ENCODE measurements at places on chromosomes 6 and 20.

- no peak for DNase-seq
Observed at GRCh38 chr6:170033666-170034065, 257.2 kb downstream of the DLL1 start.

DNA sequence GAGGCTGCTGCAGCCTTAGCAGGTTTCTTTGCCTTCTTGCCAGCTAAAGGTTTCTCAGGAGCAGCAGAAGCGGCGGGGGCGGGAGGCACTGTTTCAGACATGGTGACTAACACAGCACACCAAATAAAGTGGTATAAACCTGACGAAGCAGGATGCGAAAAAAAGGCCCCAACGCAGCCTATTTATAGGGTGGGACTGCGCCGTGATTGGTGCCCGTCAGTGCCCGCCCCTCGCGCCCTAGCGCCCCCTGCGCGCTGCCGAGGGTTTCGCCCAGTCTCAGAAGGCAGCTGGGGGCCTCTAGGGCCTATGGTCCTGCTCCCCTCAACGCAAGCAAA is 55.0 kb downstream of the TRIM38 start:
- DNase-seq = peak; percentile 46

- DNase-seq = no peak
Observed at GRCh38 chr6:87914637-87915395, 132.8 kb upstream of the SPACA1 start.

- DNase-seq = no peak
Observed at GRCh38 chr6:32843331-32843978, 392 bp downstream of the PSMB8 start.

DNA sequence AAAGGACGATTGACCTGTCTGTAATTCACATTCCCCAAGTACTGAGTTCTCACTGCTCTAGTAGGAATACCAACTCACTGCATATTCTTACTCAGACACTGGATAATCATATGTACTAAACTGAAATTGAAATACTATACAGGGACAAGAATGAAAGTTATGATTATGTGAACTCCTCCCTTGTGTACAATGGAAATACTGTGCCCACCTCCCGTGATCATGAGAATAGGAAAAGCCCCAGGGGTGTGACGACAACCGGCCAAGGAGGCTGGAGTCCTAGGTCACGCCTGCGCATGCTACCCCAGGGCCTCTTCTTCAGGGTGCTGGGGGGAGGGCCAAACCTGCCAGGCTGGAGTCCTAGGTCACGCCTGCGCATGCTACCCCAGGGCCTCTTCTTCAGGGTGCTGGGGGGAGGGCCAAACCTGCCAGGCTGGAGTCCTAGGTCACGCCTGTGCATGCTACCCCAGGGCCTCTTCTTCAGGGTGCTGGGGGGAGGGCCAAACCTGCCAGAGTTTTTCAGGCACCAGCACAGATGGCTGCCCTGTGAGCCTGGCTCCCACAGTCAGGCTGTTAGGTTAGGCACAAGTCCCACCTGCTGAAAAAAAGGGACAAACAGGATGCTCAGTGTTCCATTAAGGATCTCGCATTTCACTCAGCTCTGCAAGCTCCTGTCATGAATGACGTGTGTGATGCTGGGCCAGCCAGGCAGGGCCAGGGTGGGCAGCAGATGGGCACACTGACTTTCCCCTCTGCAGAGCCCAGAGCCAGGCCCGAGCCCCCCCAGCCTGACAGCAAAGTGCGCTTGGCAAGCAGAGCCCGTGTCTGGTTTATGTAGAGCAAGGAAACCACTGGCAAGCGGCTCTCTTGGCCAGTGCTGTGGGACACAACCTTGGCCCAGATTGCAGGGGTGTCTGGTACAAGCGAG is 107.7 kb downstream of the FOXF2 start:
- DNase-seq = no peak

DNA sequence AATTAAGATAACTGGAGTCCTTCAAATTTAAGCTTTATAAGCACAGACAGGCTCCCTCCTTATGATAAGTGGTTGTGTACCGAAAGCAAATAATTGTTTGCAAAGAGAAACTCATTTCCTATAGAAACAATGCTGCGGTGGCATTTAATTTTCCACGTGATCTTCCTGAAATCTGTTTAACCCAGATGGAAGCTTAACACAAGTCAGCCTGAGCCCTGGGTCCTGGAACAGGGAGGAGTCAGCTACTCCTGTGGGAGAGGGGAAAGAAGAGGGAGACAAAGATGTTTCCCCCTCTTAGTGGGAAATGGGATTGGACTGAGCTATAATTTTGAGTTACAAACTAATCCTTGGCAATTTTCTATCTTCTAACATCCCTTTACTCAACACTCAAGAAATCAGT is 136.5 kb downstream of the ELOVL4 start:
- no peak for DNase-seq

DNA sequence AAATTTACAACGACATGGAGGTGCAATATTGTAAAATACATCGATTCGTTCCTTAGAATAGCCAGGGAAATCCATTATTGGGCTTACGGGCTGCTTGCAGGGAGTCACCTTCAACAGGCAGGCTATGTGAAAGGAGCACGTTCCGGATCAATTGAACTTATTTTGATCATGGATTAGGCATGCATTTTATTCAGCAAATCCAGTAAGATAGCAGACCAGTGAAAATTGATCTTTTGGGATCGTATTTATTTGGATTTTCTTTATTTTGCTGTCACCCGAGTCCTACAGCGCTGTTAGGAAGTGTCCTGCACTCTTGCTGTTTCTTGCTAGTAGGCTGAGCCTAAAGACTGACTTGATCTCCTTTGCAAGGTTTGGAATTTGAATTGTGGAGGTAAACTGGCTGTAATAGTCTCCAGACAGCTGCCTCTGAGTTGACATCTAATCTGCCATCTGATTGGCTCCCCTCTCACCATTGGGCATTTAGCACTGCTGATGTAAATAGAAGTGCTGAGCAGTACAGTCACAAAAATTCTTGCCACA is 3.0 kb downstream of the ARID1B start:
- peak; percentile 81 for DNase-seq

GRCh38 chr6:17640477-17640917 is 40.4 kb downstream of the FAM8A1 start:
- no peak for DNase-seq

DNA sequence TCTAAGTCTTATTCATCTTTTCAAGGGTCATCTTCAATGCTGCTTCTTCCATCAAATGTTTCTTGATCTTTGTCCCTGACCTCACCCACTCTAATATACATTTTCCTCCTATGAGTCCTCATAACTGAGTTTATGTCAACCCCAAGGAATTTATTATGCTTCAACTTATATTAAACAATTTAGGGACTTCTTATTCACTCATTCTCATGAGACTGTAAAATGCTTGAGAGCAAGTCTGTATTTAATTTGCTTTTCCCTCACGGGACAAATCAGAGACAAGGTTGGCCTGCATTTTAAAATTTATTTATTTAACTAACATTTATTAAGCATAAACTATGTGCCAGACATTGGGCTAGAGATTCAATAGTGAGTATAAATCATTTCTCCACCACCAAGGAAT is 312.0 kb upstream of the NT5E start:
- DNase-seq = no peak

DNA sequence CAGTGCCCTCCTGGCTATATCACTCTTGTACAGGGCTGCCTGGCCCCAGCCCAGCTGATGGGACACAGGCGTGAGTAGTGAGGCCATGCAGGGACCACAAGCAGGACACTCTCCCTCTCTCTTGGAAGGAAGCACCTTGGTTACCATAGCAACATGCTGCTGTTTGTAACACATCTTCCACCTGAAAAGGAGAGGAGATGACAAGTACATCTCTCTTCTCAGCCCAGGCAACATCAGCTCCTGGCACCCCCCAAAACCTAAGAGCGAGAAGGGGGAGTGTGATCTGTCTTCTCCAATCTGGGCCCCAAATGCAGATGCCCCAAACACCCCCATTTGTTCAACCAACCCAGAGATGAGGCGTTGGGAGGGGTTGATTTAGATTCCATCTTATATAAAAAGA is 49.9 kb downstream of the KCNB1 start:
- no peak for DNase-seq

- no peak for DNase-seq
Observed at GRCh38 chr6:100685747-100686146, 195.4 kb downstream of the ASCC3 start.

- no peak for DNase-seq
Observed at GRCh38 chr20:710780-711450, 35.3 kb upstream of the SCRT2 start.

DNA sequence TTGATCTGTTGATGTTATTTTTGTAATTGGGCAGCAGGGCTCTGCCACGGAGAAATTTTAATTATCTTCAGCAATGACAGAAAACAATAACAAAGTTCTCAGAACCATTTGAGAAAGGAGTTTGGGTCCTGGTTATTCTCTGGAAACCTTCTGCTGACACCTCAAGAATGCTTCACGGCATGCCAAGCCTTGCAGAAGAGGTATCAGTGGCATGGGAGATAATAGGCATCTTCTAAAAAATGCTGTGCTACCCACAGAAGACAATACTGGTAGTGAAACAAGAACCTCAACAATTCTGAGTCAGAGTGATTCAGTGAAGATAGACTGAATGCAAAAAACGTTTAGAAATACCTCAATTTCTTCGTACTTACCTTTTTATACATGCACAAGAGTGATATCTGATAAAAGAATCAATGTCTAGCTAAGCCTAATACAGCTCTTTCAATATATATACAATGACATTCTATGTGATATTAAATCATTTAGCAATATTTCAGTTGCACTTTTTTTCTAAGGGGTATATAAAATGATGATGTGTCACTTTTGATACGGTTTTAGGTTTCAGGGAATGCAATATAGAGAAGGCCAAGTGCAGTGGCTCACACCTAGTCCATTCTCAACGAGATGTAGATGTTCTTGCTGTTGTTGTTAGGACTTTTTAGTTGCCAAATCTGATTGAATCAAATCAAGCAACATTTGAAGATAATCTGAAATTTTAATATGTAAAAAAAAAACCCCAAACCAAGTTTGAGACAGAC is 110.4 kb upstream of the COL21A1 start:
- DNase-seq = no peak

All from GM04504 (cell line).